ENCODE measurements at places on chromosomes 13 and 19.

DNA sequence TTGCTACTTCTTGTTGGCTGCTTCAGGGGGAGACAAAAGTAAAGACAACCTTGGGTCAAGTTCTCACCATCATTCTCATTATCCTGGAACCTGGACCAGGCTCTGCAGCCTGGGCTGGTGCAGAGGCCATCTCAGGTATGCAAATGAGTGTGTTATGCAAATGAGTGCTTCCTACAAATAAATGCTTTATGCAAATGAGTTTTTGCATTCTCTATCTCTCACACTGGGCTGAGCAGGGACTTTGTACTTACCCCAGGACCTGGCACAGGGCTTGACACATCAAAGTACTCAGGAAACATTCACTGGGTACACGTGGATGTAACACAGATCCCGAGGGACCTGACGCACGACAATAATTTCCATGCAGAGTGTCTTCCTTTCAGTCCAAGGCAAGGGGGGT lies 103.0 kb downstream of the DNAJC15 start:
- DNase-seq: no peak

- peak; percentile 39 for DNase-seq
Measured at GRCh38 chr19:57934820-57935665, at the start of gene ZNF418. ZNF418 (minus strand) TSS chr19:57935402; CDS start chr19:57933822, 1,580 bp downstream.

- no peak for DNase-seq
Measured at GRCh38 chr19:39684267-39684666, 20.0 kb upstream of the LGALS14 start.

DNA sequence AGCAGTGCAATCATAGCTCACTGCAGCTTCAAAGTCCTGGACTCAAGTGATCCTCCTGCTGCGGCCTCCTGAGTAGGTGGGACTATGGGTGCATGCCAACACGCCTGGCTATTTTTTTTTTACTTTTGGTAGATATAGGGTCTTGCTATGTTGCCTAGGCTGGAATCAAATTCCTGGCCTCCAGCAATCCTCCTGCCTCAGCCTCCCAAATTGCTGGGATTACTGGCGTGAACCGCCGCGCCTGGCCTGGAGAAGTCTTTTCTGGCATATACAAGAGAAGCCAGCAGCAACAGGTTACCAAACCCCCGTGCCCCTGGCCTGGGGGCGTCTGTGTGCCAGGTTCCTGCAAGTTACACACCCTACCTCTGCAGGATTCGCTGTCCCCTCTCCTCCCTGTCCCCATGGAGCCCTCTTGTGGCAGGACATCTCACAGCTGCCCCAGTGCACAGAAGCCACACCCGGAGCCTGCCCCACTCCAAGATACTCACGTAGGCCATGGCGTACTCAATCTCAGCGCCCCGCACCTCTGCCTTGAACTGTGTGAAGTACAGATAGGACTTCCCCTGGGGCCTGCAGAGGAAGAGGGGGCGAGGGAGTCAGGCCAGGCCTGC lies 9.9 kb downstream of the MYDGF start:
- DNase-seq: no peak

DNA sequence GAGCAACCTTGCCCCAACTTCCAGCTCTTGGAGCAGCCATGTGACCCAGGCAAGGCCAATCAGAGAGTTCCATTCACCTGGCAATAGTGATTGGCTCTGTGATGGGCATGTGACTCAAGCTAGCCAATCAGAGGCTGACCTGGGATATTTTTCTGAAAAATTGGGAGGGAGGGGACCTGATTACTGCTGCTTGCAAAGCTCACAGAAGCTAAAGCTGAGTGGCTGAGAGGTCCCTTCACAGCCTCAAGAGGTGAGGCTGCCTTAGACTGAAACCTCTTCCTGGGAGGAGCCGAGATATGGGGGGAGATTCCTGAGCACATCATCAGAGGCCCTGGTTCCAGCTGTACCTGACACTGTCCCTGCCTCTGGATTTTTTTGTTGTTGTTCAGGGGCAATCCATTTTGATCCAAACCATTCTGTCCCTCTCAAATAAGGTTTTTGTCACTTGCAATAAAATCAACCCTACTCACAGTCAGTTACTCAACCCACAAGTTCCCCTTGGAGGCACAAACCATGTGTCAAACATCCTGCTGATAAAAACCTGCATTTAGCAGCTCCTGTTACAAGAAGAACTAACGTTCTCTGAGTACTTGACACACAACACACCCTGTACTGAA lies 4.8 kb downstream of the CIB3 start:
- no peak for DNase-seq

GRCh38 chr13:59413126-59413525 lies 750.6 kb downstream of the DIAPH3 start:
- no peak for DNase-seq

- no peak for DNase-seq
Measured at GRCh38 chr13:89920461-89920860, 1427.0 kb upstream of the MIR17HG start.
